ENCODE measurements at places on chromosomes 12 and 14.

DNA sequence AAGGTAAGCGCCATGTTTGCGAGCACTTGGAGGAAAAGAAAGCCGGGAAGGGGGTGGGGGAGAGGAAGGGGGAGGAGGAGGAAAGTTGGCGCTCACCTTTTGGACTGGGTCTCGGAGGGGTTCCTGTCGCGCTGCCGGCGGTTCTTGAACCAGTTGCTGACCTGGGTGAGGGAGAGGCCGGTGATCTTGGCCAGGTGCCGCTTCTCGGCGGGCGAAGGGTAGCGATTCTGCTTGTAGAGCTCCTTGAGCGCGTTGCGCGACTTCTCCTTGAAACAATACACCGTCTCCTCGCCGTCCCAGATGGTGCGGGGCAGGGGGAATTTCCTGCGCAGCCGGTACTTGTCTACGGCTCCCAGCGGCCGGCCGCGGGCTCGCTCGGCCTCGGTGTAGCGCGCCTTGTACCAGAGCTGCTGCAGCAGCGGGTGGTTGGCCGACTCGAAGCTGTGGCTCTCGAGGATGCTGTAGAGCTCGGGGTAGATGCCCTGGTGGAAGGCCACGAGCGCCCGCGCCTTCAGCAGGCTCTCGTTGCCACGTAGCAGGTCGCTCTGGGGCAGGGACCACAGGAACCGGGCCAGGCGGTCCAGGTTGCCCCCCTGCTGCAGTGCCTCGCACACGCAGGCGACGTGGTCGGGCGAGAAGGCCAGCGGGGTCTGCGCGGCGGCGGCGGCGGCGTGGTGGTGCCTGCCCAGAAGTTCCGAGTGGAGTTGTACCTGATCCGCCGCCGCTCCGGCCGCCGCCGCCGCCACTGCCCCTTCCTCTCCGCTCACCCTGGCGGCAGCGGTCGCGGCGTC, 840 bp downstream of the SIX4 start:
- no peak for DNase-seq

- DNase-seq = no peak
These were observed 91.6 kb downstream of the LRRC74A start for GRCh38 chr14:76917745-76918255.

DNA sequence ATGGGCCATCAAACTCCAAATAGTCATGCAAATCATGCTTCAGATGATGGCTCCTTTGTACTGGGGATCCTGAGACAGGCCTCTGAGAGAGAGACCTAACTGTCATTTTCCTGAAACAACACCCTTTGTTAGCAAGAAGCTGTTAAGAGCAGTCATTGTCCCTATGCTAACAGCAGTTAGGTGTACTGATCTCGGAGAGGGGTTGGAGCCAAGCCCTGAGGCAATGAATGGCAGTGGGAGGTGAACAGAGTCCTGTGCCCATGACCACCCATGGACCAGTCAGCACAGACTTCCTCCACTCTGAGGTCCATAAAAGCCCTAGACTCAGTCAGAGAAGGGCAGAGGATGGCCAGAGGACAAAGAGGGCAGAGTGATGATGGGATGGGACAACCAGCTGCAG, 747.6 kb upstream of the LRFN5 start:
- no peak for DNase-seq

DNA sequence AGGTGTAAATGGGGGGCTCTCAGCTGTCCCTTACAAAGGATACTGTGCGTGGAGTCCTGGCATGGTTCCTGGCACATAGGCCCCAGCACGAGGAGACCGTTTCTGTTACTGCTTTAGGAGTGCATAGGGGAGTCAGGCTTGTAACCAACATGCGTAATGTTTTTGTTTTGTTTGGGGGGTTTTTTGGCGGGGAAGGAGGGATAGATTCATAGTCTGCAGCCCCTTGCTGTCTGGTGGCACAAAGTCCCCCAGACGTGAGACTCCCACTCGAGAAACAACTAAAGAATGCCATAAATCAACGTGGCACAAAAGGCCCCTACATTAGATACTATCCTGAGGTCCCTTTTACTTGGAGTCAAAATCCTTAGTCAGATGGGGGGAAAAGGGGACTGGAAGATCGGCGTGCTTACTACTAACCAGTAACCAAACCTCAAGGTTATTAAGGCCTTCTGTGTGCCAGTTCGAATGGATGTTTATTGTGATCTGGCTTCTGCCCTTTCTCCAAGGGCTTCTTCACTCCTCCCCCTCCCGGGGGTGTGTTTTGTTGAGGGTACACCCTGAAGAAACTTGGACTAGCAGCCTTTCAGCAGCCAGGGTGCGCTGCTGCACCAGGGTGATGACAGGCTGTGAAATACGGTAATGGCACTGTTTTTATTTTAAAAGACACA, 874 bp downstream of the ISCU start:
- peak; percentile 86 for DNase-seq

GRCh38 chr14:63770187-63770807, 42.4 kb upstream of the SGPP1 start:
- peak; percentile 65 for DNase-seq

DNA sequence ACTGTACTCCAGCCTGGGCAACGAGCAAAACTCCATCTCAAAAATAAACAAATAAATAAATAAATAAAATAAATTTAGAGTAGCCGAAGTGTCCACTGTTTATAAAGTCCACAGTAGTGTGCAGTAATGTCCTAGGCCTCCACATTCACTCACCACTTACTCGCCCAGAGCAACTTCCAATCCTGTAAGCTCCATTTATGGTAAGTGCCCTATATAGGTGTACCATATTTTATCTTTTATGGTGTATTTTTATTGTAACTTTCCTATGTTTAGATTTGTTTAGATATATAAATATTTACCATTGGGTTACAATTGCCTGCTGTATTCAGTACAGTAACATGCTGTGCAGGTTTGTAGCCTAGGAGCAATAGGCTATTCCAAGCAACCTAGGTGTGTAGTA, 37.9 kb upstream of the GPRC5A start:
- no peak for DNase-seq

DNA sequence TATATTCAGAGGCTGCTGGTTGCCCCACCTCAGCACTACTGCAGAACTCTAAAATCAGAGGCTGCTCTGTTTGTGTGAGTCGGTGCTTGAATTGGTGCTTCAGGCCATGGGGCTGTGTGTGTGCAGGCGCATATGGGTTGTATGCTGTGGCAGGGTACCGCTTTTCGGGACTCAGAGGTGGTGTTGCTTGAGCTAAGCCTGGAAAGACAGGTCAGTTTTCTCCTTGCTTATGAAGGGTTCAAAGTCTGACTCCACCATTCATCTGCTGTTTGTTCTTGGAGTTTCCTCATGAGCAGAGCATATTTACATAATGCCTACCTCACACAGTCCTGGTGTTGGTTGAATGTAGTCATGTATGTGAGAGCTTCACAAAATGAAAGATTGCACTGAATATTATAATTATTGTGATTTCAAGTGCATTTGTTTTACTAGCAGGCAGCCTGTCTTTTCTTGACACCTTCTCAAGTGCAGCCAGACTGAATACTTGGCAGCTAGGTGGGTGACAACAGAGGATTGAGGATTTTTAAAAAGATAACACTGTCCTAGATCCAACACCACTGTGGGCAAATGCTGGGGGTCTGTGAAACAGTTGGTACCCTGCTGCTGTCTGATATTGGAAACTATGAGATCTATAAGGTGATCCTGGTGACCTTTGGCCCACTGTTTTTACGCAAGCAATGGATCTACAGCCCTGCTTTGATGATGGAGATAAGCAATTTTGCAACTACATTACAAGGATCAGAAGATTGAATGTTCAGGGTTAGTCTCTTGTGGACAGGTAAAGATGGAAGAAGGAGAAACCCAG, 1.0 kb upstream of the ANG start:
- no peak for DNase-seq

DNA sequence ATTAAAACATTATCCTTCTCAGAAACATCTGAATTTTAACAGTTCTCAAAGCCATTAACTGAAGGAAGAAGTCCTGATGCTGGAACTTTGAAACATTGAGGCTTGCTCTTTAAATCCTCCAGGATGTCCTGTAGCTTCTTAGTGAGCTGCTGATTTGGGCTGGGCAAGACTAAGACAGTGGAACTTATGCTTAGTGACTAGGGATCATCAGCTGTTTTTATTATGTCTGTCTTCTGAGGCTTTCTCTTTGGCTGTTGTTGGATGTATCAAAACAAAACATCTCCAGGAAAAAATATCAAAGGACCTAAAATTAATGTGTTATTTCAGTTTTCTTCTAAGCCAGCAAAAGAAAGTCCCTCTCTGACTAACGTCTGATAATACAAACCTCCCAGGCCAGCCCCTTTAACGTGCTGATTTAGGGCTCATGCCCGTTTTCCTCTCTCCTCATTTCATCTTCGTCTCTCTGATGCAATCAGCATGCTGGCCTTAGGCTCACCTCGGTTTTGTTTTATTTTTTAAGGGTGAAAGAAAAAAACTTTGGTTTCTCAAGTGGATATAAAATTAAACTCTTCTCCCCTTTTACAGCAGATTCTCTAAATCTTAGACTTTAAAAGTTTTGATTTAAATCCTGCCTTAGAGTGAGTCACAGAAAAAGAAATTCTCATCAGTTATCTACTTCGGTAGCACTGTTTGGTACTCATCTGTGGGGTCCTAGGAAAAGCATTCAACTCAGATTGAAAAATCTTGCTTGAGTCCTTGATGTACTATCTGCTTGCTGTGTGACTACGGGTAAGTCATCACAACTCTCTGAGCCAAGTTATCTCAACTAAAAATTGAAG, 106.2 kb upstream of the CCDC91 start:
- no peak for DNase-seq

GRCh38 chr12:99985631-99986030, 895 bp upstream of the ANKS1B start:
- no peak for DNase-seq

DNA sequence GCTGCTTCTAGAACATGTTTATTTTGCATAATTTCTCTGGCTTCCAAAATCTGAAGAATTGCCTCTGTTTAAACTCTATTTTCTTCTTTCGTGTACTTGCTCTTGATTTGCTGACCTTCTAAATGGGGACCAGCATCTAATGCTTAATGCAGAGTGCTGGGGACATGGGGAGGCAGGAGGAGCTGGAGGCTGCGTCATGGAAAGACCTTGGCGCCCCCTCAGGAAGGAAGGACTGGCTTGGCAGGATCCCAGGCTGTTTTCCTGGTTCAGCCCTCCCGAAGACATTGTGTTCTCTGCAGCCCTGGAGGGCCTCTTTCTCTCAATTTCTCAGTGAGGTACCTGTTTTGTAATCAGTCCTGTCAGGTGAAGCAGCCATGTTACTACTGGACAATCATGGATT, 5.5 kb downstream of the PRKCH start:
- DNase-seq = no peak

DNA sequence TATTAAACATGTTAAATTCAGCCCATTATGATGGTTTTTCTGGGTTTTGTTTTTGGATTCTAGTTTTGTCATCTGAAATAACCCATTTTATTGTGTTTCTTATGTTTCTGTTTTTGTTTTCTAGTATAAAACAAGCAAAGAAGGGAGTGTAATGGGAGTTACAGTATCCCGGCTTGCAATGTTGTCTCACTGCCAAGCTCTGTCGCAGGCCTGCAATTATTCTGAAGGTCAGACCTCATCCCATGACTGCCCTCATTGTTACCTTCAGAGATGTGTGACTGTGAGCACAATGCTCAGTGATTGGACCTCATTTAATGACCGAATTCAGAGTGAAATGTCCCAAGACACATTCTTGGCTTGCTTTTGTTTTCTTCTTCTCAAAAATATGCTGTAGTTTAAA, 73.0 kb upstream of the ATF1 start:
- no peak for DNase-seq

- DNase-seq = peak; percentile 1
These were observed 607 bp downstream of the OS9 start for GRCh38 chr12:57694459-57695019.

DNA sequence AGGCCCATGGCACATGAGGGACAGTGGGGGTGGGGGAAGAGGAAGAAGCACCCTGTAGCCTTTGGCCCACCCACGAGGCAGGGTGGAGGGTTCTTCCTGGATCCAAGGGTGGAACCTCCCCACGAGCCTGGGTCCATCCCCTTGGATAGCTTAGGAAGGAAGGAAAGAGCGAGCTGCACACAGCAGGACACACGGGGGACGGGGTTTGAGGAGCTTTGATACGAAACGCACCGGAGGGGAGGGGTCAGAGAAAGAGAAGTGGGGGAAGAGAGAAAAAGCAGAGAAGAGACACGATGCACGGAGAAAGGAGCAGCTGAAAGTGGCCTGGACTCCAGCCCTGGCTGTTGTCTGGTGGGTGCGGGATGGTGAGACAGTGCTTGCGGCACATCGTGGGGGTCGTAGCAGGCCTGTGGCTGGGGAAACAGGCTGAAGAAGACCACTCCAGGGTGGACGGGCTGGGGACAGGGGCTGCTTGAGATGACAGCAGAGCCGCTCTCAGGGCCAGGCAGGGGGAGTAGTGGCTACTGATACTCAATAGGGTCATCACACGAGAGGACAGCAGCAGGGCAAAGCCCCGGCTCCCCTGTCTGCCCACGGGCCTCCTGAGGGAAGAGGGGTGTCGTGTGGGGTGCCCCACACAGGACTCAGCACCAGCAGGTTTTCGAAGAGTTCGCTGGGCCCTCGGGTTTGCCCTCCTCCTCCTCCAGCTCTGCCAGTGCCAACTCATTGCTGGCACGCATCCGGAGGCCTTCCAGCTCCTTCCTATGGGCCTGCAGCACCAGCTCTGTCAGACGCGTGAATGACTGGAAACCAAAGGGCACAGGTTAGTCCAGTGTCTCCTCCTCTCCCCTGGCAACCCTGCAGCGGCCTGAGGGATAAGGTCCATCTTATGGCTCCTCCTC, 5.4 kb upstream of the GPX2 start:
- no peak for DNase-seq

DNA sequence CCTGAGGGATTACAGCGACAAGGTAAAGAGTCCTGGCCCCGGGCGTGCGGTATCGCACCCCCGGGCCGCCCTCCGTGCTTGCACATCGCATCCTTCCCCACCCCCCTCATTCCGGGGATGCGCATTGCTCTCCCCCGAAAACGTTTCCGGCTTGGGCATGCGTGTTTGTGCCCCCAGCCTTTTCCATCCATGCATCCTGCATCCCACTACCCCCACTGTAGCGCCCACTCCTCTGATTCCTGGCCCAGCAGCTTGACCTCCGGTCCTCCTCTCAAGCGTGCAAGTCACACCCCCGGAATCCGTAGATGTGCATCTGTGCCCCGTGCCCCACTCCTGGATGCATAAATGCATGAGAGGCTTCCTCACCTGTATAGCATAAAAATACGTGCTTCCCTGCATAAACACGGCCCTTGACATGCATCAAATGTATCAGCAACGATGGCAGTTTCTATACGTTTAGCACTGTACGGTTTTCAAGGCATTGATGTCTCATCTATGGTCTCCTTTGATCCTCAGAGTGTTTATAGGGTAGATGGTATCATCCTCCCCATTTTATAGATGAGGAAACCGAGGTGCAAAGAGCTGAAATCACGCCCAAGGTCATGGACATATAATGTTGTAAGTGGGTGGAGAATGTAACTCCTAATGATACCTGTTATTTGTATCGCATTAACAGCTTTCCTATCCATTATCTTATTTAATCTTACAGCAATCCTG, 484 bp downstream of the RIC8B start:
- no peak for DNase-seq

DNA sequence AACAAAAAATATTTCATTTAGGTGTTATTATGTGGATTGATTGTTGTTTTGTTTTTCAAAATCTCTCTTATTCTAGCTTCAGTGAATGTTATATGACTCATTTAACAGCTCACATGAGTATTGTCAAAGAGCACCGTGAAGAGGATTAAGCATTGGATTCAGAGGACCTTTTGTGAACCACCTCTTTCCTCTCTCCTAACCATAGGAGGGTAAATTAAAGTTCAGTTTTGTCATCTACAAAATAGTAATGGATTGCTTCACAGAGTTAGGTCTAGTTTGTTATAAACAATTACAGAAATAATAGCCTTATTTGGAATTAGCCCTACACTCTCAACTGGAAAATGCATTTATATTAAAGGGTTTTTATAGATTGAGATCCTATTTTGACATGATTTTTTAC, 962 bp upstream of the KERA start:
- DNase-seq = no peak

- no peak for DNase-seq
These were observed 157.5 kb downstream of the PLCZ1 start for GRCh38 chr12:18580291-18580690.

Measured in inflammatory macrophage treated with lipopolysaccharide for 4 hours (primary cell).